NCI-H446 (cell line): ENCODE measurements at places on chromosomes 11 and 22.

GRCh38 chr11:123362941-123363340 is 67.1 kb upstream of the GRAMD1B start:
- peak; percentile 53 for DNase-seq

DNA sequence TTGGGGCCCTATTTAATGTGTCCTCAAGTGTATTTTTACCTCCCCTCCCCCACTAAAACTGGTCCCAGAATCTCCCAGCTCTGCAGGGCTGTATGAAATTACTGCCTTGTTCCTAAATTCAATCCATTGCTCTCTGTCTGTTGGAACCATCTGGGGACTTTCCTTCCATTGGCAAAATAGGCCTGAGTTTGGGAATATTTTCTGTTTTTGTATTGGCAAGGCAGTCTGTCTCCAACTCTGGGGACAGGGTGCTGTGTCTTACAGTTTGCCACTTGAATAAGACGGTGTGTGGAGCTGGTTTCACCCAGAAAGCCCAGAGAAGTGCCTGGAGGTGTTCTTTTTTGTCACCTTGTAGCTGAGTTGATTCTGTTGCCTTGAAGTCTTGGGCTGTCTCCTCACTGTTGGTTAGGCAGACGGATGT is 1.3 kb downstream of the PACS1 start:
- DNase-seq = no peak

DNA sequence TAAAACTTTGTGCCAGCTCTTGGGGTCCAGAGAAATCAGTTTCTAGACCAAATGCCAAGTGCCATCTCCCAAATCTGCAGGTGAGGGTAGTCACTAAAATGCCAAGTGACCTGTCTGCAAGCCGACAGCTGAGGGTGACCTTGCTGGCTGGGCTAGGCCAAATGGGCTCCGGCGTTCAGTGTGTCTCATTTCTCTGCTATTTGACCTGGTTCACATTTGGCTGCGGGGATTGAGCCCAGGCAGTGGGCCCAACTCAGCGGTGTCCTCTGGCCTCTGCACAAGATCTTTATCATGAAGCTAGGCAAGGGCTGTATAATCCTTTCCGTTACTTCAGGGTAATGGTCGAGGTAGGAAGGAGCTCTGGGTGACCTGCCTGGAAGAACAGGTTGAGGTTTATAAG is 87.5 kb downstream of the SNX19 start:
- no peak for DNase-seq

DNA sequence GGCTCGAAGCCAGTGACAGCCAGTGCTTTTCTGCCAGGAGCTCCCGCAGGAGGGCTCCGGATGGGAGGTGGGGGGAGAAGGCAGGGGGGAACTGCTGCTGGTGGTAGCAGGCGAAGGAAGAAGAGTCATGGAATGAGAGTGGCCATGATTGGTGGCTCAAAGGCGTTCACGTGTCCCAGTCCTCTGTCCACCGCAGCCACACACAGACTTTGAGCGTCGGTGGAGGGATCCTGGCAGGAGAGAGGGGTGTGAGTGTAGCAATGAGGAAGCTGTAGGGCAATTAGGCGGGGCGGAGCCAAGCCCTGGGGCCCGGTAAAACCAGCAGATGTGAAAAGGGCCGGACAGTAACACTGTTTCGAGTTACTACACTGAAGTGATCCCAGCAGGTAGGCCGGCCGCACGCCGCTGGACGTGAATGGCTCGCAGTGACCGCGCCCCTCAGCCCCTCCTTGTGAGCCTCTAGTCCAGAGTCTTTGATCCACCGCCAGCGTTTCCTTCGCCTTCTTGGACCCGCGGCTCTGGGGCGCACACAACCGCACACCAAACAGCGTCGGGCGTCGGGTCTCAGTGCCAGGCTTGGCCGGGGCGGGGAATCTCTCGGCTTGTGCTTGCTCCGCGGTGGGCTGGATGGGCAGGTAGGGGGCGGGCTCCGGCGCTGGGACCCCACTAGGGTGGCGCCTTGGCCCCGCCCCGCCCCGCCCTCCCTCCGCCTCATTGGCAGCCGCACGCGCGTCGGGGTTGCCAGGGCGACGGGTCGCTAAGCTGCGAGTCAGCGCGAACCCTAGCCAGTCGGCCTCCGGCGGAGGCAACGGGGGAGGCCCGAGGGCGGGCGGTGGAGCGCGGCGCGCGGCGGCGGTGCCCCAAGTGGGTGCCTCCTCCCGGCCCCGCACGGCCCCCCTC is at the start of gene LRRC10B:
Gene LRRC10B, plus strand, starts transcription at position 788 of the 900 bp plus-strand sequence. CDS start 250 bp downstream, outside the sequence.
- no peak for DNase-seq

- peak; percentile 89 for DNase-seq
These were observed 83.7 kb downstream of the CADM1 start for GRCh38 chr11:115420505-115420904.
